NCI-H2081 treated with DMSO at 0.1 percent for 48 hours (cell line): ENCODE measurements at places on chromosomes 1 and 21.

DNA sequence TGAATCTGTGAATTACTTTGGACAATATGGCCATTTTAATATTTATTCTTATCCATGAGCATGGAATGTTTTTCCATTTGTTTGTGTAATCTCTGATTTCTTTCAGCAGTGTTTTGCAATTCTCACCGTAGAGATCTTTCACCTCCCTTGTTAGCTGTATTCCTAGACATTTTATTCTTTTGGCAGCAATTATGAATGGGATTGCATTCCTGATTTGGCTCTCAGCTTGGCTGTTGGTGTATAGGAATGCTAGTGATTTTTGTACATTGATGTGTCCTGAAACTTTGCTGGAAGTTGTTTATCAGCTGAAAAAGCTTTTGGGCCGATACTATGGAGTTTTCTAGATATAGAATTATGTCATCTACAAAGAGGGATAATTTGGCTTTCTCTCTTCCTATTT is 44.2 kb upstream of the NEGR1 start:
- no peak for DNase-seq

DNA sequence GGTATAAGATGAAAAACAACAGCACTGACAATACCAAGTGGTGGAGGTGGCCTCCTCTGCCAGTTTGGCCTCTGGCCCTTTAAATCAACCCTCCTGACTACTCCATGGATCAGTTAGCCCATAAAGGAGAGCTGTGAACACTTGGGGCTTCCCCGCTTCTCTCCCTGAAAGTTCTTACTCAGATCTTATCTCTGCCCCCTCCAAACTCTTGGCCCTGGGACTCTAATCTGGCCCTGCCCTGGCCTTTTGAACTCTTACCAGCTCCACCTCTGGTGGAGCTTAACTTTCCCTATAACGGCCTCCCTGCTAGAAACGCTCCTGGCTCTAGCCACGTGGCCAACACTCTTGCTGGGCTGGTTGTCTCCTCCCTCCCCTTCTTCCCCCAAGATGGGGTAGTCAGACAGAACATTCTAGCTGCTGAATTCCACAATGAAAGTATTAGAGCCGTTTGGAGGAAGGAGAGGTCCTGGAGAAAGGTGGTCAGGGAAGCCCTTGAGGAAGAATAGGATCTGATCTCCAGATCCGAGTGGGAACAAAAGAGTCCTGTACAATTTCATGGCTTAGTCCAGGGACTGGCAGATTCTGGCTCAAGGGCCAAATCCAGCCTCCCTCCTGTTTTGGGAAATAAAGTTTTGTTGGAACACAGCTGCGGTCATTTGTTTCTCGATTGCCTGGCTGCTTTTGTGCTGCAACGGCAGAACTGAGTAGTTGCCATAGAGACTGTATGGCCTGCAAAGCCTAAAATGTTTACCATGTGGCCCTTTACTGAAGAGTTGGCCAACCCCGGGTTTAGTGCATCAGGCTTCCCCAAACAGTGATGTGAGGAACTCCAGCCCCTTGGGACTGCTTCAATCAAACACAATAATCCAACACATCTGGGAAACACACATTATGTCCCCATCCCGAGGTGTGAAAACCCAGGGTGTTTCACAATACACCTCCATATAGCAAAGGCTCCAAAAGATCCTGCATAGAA is 9.5 kb upstream of the PIGR start:
- no peak for DNase-seq

GRCh38 chr1:64469116-64469976 is 583 bp upstream of the CACHD1 start:
- DNase-seq, result no peak

DNA sequence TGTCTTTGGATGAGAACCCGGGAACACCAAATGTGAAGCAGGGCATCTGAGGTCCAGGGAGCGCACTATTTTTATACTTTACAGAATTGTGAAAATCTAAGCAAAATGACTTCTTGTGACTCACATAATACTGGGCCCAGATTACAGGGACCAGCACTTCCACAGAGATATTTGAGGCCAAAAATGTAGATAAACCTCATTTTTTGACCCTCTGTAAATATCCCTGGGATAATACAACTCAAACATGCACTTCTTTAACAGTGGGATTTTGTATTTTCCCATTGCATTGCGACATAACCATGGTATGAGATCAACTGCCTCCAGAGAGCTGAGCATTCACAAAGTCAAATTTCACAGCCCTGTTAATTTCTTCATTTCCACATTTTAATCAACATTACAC is 289.4 kb upstream of the ADGRL4 start:
- DNase-seq, result no peak

GRCh38 chr1:41397753-41398330 is 36.6 kb downstream of the FOXO6 start:
- no peak for DNase-seq

GRCh38 chr1:215256936-215257679 is 174.6 kb downstream of the KCNK2 start:
- no peak for DNase-seq
